Stimulated activated CD4-positive, alpha-beta T cell treated with anti-CD3 and anti-CD28 coated beads, Interleukin-4, amount 100 ng/mL, for 48 hours (primary cell): ENCODE measurements at places on chromosomes 16 and 17.

DNA sequence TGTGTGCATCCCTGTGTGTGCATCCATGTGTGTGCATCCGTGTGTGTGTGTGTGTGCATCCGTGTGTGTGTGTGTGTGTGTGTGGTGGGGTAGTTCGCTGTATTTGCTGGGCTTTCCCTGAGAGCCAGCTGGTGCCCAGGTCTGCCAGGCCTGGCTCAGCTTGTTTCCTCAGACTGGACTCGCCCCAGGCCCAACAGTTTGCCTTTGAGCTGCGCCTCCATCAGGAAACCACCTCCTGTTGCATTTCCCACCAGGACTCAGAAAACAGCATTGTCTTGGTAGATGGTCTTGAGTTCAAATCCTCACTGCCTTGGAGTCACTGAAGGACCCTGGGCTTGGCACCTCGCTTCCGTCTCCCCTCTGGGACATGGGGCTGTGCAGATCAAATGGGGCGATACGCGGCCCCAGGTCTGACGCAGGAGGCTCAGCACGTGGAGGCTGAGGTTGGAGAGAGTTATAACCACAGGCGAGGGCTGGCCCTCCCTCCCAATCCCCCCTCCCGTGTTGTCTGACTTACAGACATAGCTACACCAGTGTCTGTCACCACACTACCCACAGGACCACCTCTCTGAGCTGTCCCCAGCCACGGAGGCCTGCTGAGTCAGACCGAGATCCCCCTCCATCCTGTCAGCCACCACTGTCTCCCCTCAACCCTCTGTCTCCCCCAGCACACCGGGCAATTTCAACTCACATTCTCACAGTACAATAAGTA lies 4.7 kb downstream of the ITGAE start:
- peak; percentile 48 for DNase-seq

DNA sequence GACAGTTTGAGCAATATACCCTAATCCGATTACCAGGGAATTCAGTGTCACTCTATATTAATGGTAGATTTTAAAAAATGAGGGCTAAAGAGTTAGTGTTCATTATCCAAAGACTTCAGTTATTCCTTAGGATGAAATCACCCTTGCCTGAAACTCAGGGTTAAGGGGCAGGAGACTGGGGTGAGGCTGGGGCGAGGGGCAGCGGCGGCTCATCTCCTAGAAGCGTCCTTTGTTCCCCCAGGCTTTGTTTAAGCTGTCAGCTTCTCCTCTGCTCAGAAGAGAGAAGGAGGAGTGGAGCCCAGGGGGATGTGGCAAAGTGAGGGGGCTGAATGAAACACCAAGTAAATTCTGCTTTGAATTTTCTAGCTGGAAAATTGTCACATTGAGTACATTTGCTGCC lies 117.7 kb upstream of the ELAC2 start:
- DNase-seq, result no peak

DNA sequence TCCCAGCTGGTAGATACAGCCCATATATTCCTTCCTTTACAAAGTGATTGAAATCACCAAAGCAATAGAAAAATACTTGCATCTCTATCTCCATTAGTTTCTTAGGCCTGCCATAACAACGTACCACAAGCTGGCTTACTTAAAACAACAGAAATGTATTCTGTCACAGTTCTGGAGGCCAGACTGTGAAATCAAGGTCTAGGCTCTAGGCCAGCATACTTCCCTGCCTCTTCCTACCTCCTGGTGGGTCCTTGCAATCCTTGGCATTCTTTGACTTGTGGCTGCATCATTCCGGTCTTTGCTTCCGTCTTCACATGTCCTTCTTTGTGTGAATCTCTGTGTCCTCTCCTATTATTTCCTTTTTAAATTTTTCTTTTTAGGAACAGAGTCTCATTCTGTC lies 62.5 kb downstream of the ERCC4 start:
- DNase-seq, result no peak

GRCh38 chr16:49120631-49121030 lies 161.0 kb downstream of the CBLN1 start:
- DNase-seq, result no peak

DNA sequence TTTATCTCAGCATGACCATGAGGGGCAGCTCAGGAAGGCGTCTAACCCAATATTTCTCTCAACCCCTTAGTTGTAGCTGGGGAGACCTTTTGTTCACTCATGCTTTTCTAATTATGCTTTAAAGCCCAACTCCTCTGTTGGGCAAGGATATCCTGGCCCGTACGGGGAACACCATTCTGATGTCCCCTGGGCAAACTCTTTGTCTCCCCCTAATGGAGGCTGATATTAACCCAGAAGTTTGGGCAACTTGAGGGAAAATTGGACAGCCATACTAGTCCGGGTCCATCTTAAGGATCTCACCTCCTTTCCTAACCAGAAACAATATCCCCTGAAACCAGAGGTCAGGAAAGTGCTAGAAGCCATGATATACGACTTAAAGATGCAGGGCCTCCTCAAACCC lies 143.7 kb upstream of the COX10 start:
- no peak for DNase-seq

- no peak for DNase-seq
These were observed 5.1 kb upstream of the RPL26 start for GRCh38 chr17:8387914-8388651.

DNA sequence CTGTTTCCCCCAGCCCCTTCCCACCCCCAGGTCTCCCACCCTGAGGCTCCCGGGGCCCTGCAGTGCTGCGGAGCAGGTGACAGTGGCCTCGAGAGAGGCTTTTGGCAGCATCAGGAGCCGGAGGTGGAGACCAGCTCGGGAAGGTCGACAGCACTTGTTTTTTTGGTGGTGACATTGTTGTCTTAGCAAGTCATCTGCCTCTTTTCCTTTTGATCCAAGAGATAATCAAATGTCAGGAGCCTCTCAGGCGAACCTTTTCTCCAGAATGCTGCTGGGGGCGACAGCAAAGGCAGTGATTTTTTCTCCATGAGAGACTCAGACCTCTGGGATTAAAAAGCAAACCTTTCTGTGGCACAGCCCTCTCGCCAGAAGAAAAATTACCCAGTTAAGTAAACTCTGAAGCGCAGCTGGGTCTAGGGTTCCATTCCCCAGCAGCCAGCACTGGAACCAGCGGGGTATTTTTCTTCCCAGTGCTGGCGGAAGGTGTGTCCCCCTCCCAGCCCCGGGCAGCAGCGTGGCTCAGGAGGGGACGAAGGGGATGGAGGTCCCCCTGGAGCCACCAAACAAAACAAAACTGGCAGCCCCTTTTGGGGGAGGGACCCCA lies 37.2 kb downstream of the GRIN2C start:
- DNase-seq, result no peak

DNA sequence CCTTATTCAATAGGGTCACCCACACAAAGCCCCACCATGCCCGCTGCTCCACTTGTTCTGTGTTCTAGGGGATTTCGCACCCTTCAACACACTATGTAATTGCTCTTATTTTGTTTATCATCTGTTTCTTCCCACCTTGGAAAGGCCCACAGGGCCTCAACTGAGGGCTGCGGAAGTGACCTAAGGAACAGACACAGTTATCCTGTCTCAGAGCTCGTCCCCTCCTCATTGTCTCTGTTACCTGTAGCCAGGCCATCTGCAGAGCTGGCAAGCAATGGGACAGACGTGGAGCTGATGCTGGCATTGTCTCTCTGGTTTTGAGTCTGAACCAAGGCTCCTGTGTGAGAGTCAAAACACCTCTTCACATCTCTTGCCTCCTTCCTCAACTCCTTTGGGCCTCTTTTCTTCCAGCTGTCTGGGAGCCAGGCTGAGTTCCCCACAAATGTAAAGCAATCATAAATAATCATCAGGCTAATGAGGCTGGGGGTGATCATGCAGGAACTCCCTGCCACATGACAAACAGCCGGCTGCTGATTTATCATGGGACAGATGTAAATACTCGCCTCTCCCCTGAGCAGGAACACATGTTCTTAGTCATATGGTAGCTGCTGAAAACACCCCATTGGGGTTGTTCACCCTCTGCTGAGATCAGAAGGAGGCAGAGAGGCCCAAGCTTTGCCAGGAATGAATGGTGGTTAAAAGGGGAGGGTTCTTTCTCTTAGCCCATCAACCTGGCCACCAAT lies 71.9 kb downstream of the AXIN2 start:
- no peak for DNase-seq

GRCh38 chr17:43595466-43595865 lies 49.3 kb upstream of the ETV4 start:
- no peak for DNase-seq

DNA sequence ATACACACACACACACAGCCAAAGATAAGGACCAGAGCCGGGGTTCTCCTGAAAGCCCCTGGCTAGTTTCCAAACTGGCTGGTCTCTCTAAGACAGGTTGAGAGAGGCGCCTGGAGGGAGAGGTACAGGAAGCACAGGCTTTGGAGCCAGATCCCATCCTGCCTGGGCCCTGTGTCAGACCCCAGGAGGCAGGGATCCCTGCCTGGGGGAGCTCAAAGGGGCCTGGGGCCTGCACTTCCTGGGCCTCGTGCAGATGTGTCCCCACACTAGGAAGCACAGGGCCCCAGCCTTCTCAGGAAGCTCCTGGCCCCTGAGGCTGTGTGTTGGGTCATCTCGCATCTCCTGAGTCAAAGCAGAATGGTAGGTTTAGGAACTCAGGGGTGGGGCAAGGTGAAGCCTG lies 16.0 kb downstream of the SLC5A10 start:
- no peak for DNase-seq

DNA sequence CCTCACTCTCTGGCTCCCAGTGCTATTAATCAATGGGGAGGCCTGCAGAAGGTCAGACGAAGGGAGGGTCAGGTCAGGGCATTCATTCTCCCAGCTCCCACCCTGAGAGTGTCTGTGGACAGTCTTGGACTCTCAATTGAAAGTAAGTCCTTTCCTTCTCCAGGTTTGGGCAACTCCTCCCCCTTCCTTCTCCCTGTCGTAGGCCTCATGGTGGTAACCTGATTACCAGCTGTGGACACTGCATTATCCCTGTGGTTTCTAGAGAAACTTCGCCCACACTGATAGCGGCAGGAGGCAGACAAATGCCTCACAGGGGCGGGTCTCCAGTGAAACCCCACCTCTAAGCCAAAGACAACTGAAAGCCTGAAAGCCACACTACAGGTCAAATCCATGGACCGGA lies 57.7 kb upstream of the SLC25A19 start:
- no peak for DNase-seq

DNA sequence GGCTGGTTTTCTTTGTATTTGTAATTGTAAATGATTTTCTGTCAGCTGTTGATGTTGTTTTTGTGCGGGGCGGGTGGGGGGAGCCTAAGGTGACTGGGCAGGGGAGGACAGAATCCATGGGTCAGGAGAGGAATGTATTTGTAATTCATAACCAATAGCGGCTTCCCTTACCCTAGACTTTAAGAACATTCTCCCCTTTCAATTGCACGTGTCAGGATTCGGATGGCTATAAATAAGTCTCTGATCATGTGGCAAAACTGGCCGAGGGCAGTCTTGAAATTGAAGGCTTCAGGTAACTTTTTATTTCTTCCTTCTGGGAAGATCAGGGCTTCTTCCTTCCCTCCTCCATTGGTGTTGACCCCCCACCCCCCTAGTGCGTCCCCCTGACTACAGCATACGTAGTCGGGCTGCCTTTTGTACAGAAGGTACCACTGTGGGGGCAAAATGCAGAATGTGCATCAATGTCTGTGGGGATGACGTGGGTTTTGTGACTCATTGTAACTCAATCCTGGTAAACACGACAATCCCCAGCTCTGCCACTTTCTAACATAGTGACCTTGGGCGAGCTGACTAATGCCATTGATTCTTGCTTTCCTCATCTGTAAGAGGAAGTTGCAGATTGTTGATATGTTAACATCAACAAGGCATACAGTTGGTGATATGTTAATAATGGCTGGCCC lies 16.2 kb downstream of the MARCHF10 start:
- no peak for DNase-seq

GRCh38 chr16:57387598-57388354 lies 15.5 kb downstream of the CX3CL1 start:
- no peak for DNase-seq

DNA sequence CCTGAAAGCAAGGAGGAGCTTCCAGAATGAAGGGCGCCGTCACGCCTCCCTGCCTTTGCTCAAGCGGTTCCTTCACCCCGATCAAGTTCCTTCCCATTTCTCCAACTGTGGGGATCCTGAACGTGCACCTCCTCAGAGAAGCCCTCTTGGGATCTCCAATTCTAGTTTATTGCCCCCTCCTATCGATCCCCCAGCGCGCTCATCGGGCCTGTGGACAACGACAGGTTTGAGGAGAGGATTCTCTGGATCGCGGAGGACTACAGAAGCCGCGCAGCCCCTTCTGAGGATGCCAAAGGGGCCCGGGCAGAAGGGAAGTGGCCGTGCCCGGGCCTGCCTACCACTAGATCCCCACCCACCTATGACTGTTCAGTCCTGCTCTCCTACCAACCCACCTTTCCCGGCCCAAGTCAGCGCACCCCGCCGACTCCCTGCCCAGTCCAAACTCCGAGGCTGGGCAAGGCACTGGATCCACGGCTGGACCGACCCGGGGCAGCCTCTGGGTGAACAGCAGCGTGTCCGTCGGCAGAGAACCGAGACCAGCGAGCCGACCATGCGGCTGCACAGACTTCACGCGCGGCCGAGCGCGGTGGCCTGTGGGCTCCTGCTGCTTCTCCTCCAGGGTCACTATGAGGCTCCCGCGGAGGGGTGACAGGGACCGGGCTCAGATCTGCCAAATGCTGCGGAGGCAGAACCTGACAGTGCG lies 12.8 kb upstream of the CES3 start:
- no peak for DNase-seq

DNA sequence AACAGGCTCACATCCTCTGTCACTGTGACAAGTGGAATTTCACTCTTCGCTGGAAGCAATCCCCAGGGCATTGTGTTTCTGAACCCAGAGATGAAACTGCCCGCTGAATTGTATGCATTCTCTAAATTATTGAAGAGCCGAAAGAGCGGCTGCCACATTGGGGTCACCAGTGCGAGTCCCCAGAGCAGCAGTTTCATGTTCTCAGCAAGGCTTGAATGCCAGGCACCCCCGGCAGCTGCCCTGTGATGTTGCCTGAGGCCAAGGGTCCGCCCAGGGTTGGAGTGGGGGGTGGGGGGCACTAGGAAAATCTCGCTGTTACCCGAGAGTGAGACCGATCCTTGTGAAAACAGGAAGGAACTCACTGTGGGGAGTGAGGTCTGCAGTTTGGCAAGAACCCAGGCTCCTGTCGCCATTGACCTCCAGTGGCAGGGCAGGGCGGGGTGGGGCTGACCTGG lies 20.7 kb upstream of the BCAR1 start:
- DNase-seq, result no peak

DNA sequence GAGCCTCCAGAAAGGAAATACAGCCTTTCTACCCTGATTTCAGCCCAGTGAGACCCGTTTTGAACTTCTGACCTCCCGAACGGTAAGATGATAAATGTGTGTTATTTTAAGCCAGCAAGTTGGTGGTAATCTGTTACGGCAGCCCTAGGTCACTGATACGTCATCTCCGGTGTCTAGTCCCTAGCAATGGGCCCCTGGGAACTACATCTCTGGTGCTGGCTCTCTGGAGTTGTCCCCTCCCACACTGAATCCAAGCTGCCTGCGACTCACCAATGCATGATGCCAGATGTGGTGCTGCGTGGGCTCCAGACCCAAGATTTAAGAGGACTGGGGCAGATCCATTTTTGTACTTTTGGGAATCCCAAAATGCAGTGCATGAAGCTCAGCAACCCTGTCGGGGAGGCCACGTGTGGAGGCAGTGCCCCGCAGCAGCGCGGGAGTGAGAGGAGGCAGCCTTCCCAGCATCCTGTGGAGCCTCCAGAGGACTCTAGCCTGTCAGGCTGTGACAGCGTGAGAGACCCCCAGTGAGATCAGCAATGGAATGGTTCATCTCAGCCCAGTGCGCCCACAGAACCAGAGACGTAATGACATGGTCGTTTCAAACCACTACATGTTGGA lies 43.6 kb upstream of the USP7 start:
- DNase-seq, result no peak

GRCh38 chr17:78668847-78669246 lies 91.7 kb upstream of the DNAH17 start:
- no peak for DNase-seq
